ENCODE measurements at places on chromosomes 3 and 15.

- no peak for DNase-seq
Observed at GRCh38 chr3:53554559-53555067, 60.2 kb downstream of the CACNA1D start.

DNA sequence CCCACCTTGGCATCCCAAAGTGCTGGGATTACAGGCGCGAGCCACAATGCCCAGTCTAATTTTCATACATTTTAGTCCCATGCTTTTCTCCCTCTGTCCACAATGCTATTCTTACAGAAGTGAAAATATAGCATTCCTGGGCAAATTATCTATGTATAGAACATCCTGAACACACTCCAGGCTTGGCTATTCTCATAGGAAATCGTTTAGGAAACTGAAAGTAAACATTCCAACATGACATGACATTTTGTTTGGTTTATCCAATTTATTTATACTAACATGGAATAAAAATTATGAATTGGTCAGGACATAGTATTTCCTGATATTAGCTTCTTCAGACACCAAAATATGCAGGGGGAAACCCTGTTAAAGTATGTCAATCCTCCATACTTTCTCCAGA, 52.6 kb downstream of the SYNM start:
- no peak for DNase-seq

DNA sequence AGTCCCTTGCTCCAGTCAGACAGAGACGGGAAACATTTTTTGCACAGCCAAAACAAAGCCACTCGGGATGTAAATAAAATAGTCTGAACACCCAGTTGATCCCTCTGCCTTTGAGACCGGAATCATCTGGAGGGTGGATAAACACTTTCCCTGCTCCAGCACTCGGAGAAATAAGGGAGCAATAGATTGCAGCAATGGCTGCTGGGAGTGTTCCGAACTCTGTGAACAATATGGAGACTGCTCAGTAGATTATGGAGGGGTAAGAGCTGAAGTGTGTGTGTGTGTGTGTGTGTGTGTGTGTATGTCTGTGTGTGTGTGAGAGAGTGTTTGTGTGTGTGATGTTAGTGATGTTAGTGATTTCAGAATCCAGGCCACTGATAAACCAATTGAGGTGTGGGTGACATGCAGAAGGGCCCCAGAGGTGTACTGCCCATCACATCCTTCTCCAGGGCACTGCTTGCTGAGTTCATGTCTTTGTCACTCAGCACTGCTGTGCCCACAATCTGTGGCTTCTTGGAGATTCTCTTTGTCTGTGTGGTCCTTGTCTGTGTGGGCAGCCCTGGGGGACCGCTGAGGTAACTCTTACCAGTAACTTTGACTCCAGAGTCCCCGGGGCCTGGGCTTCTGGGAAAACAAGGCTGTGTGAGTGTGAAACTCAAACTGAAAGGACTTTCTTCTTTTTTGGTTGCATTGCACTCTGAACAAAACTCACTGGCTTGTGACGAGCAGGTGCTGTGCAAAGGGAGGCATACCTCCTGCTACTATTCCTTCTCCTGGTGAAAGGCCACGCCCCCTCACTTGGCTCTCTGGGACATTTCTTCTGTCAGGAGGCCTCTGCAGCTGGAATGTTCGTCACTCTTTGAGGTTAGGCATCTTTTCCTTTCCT, 23.0 kb downstream of the CRYGS start:
- DNase-seq, result no peak

- DNase-seq, result no peak
Observed at GRCh38 chr3:158790901-158791589, 10.8 kb upstream of the MFSD1 start.

- no peak for DNase-seq
Observed at GRCh38 chr15:92846741-92847140, 53.4 kb upstream of the CHD2 start.

- no peak for DNase-seq
Observed at GRCh38 chr3:87088430-87088992, 97.6 kb upstream of the VGLL3 start.

DNA sequence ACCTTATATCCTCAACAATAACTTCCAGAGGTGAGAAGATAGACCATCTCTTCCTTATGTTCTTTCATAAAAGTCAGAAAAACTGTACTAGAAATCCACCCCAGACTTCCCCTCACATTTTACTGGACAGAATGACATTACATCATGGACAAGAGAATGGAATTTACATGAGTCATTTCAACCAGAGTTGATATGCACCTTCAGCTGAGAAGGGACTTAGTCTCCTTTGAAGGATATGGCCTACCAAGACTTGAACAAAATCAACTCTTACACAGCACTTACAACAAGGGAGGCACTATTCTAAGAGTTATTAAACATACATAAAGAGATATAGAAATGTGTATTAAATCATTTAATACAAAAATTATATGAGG, 380.0 kb upstream of the DPH6 start:
- no peak for DNase-seq

GRCh38 chr3:17054301-17054981, 169.7 kb downstream of the PLCL2 start:
- DNase-seq, result no peak

- DNase-seq, result no peak
Observed at GRCh38 chr15:69781411-69782125, 316.1 kb downstream of the TLE3 start.

DNA sequence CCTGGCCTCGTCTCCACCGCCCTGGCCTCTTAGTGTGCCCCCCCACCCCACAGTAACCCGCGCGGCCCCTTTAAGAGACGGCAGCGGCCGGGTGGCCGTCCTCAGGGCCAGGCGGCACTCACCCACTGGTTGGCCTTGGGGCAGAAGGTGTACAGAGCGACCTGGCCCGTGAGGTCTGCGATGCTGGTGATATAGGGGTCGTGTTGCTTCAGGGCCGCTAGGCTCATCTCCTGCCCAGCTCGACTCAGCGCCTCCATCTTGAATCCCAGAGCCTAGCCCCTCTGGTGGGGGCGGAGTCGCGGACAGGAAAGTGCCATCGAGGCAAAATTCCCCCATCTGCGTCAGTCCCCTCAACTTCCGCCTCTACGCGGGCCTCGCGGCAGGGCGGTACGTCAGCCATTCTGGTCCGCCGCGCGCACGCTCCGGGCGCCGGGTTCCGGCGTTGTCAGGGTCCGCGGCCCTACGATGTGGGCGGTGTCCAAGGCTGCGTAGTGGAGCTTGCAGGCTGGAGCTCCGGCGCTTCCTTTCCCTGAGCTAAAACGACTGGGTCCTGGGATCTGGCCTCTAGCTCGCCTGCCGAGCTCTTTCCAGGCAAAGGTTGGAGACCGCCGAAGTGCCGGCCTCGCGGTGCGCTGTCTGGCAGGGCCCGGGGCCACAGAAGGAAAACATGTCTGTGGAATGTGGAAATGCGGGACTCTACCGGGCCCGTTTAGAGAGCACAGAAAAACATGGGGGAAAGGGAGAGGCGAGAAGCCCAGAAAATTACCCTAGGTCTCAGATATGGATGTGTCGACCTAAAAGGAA, at the start of gene DCP1A:
DCP1A (minus strand) TSS at position 283 of the 804 bp plus-strand sequence; CDS start at position 257, 26 bp downstream.
- peak; percentile 96 for DNase-seq

DNA sequence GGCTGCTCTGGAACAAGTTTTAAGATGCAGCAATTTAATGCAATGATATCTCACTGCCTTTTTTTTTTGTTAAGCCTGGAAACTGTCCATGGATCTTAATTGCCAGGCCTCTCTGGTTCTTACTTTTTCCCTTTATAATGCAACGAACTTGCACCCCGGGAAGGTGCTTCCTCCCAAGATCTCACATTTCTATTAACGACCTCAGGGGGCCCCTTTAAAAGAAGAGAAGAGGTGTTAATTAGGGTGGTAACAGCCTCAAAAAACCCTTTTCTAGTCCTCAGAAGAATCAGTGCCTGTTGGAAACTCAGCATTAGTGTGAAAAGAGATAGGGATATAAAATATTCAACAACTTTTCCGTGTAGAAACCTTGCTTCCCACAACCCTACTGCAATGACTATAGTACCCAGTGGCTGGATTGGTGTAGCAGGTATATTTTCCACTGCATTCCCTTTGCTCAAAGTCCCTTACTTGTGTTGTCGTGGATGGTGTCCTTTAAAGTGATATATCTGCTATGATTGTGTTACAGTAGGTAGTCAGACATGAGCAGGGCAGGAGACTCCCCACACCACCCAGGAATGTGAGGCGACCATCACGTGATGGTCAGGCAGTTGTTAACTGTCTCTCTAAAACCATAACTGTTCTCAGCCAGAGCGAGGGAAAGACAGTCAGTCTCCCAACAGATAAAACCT, 121.8 kb downstream of the CTNNB1 start:
- DNase-seq, result no peak

- no peak for DNase-seq
Observed at GRCh38 chr3:48575366-48575765, 11.8 kb upstream of the UCN2 start.

- DNase-seq, result no peak
Observed at GRCh38 chr3:4476496-4476895, 9.4 kb upstream of the SUMF1 start.

DNA sequence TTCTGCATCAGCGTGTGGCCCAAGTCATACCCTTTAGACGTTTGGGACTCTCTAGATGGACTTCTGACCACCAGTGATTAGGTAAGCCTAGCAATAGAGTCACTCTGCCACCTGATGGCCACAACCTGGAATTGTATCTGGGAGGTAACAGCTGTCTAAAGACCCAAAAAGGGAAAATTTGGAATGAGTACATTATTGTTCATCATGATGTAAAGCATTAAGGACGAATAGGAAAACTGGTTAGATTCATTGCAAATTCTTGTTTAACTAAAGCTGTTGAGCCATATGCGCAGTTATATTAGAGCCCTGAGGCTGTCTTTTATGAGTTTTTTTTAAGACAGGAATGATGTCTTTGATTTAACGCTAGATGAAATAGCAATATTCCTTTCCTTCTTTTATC, 63.6 kb downstream of the FAM81A start:
- no peak for DNase-seq

DNA sequence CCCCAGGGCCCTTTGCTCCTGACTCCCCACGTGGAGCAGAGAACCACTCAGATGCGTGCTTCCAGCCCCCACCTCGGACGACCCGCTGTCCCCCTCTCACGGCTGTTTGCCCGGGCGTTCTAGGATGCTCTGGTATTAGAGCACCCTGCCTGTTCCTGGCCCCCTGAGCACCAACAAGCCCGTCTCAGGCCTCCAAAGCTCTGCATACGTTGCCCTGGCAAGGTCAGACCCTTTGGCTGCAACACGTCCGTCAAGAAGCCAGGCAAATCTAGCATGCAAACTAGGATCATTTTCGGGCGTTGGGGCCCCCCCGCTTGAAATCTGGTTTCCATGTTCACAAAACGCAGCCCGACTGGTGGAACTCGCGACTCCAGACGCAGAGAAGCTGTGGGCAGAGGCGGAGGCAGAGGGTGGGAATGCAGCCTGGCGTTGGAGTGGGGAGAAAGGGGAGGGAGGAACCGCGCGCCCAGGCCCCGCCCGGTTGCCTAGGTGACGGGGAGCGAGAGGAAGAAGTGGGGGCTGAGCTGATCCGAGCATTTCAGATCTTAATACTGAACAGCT, 86.2 kb upstream of the PIAS1 start:
- DNase-seq, result peak; percentile 74

DNA sequence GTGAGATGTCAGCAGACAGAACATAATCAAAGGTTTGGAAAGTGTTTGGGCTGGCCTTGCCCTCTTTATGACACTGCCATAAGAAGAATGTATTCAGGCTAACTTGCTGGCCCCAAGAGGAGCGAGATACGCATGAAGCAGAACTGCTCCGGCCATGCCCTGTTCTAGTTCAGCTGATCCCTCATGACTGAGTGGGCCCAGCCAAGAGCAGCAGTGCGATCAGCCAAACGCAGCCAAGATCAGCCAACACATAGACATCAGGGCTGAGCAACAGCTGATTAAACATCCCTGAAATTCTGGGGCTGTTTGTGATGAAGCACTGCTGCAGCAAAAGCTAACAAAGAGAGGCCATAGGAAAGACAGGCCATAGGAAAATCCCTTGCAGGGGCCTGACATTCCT, 24.1 kb downstream of the POMGNT2 start:
- DNase-seq, result no peak

DNA sequence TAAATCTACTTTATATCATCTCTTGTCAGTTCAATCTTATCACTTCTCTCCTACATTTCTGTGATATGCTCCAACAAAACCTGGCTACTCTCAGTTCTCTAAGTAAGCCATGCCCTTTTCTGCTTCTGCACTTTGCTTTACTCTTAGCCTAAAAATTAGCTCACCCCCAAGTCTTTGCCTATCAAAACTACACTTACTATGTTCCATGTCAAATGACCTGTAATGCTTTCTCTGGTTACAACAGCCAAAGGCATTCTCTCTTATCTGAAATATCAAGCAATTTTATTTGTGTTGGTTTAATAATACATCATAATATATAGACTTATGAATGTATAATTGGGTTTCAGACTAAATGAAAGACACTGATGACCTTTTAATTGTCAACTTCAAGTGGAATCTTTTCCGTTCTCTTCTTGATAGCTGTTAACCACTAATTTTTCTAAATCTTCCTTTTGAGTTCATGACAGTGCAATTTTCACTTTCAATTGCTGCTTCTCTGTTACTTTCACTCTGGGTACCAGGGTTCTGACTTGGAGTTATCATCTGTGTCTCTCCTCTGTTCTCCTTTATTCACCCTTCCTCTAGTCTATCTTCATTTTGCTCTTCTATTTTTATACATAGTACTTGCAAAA, 619.0 kb upstream of the GOLIM4 start:
- no peak for DNase-seq

- peak; percentile 50 for DNase-seq
Observed at GRCh38 chr3:66037986-66038369, 740 bp downstream of the MAGI1 start.

DNA sequence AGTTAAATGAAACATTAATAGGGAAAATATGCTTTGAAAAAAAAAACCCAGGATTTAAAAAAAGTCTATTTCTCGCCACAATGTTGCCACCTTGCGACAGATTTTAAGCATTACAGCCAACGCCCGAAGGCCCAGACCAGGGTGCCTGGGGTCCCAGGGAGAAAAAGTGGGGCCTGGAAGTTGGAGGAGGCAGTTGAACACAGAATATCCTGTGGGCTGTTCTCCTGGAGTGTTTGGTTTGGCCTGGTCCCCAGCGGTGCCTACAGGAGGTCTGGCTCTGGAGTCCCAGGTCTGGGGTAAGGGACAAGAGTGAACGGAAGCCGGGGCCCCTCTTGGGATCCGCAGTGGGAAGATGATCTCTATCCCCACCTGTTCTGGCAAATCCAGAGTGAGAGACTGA, 3.4 kb downstream of the RNU6-1 start:
- DNase-seq, result no peak

GRCh38 chr3:79039192-79039591, 728.6 kb downstream of the ROBO1 start:
- no peak for DNase-seq

- DNase-seq, result peak; percentile 42
Observed at GRCh38 chr3:49411535-49411967, 225 bp downstream of the RHOA start.
